ENCODE measurements at places on chromosomes 1 and 21.

DNA sequence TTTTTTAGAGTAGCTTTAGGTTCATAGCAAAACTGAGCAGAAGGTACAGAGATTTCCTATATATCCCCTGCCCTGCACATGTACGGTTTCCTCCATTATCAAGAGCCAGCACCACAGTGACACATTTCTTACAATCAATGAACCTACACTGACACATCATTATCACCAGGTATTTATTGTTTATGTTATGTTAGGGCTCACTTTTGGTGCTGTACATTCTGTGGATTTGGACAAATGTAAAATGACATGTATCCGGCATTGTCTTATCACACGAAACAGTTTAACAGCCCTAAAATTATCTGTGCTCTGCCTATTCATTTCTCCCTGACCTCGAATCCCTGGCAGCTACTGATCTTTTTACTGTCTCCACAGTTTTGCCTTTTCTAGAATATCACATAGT is 93.7 kb upstream of the DPH5 start:
- no peak for DNase-seq

GRCh38 chr1:210456731-210457255 is 128.1 kb downstream of the HHAT start:
- no peak for DNase-seq

DNA sequence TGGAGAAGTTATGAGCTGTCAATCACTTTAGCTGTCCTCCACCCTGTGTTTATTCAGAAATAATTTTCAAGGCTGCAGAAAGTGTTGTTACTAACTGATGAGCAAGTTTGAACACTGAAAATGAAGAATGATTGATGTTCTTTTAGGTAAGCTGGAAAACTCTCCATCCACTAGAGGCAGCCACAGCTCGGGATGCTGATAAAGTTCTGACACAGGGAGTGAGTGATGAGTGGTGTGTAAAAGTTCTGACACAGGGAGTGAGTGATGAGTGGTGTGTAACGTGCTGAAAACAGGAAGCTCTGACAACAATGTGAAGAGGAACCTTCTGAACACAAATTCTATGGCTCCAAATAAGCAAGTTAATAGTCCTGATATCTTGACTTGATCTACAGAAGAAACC is 197.5 kb upstream of the PTBP2 start:
- DNase-seq = no peak

DNA sequence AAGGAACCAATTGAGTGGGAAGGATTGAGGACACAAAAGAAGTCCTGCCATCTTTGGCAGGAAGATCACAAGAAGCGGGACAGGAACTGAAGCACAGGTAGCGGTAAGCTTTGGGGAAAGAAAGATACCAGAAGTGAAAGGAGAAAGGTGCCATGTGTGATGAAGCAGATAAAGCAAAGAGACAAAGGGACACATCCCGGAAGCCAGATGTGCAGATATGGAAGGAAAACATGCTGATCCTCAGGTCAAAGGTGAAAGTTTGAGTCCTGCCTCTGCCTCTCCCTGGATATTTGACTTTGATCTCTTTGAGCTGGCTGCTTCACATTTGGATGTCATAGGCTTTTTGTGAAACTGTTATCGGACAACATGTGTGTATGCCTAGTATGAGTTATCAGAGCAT is 34.0 kb downstream of the ACP6 start:
- DNase-seq = no peak

GRCh38 chr1:43396059-43396458 is 6.4 kb downstream of the SZT2 start:
- DNase-seq = no peak

DNA sequence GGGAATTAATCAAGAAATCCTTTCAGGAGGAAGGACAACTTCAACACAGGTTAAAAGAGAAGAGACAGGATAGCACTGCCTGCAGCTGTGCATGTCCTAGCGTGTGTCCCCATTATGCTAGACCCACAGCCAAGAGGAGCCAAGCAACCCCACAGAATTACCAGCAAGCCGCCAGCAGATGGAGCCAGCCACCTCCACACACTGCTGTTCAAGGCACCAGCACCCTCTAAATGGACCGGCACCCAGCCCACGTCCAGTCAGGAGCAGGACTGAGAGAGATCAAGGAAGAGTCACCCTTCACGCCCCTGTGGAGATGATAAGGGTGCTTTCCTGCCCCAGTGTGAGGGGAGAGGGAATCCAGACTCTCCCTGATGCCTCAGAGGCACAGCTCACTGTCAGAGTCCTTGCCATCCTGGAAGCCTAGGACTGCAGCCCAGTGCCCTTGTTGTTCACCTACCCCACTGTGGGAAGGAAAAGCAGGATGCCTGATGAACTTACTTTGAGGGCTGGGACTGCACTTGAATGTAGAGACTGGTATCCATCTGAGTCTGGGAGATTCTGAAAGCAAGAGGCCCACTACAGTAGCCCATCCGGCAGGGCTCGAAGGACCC is 37.1 kb upstream of the CTTNBP2NL start:
- peak; percentile 20 for DNase-seq

DNA sequence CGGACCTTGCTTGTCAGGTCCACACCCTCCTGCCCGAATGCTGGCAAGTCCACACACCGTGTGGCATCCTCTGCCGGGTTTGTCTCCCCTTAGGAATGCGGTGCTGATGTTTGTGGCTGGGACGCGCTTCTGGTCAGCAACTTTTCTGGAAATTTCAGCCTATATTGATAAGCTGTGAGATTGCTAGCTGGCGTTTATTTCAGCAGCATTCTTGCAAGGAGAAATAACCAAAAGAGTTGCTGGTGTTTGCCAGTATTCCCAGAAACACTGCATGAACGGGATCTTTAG is 601 bp downstream of the CEPT1 start:
- no peak for DNase-seq

- no peak for DNase-seq
Observed at GRCh38 chr1:30299393-30299792, 424.0 kb downstream of the MATN1 start.

GRCh38 chr1:46113948-46114347 is 18.5 kb downstream of the PIK3R3 start:
- no peak for DNase-seq

GRCh38 chr1:204265665-204266064 is 51.9 kb upstream of the GOLT1A start:
- DNase-seq = no peak

DNA sequence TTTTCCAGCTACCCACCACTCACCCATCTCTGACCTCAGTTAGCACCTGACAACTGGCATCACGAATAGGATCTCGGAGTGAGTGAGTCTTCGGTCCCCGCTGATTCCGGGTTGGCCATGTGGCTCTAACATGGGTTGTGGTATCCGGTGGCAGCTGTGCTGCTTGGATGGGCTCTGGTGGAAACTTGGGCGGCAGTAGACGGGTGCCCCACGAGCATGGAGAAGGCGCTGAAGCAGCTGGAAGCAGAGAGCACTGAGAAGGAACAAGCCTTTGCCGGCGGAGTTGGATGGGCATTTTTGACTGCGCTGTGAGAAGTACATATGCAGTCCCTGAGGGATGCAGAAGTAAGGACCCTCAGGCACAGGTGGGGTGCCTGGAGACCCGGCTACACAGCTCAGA is 1044.0 kb upstream of the ADGRL4 start:
- DNase-seq = no peak

- DNase-seq = no peak
Observed at GRCh38 chr1:157523774-157524493, 28.4 kb downstream of the FCRL5 start.

DNA sequence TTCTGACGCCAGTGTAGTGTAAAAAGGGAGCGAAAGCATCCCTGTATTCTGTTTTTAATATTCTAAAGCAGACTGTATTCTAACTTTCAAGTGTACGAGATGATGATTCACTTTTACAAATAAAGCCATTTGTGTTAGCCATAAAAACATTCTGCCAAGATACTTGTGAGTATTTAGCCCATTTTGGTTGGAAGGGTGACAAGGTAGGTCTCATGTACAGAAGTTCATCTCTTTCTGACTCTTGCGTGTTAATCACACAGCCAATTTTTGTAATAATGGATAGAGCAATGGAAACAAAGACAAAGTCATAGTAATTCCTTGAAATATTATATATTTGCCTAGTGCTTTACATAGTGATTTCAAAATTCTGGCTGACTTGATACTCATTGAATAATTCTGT is 125.3 kb upstream of the GREM2 start:
- no peak for DNase-seq

GRCh38 chr1:236144033-236144432 is 1.7 kb downstream of the GPR137B start:
- no peak for DNase-seq

DNA sequence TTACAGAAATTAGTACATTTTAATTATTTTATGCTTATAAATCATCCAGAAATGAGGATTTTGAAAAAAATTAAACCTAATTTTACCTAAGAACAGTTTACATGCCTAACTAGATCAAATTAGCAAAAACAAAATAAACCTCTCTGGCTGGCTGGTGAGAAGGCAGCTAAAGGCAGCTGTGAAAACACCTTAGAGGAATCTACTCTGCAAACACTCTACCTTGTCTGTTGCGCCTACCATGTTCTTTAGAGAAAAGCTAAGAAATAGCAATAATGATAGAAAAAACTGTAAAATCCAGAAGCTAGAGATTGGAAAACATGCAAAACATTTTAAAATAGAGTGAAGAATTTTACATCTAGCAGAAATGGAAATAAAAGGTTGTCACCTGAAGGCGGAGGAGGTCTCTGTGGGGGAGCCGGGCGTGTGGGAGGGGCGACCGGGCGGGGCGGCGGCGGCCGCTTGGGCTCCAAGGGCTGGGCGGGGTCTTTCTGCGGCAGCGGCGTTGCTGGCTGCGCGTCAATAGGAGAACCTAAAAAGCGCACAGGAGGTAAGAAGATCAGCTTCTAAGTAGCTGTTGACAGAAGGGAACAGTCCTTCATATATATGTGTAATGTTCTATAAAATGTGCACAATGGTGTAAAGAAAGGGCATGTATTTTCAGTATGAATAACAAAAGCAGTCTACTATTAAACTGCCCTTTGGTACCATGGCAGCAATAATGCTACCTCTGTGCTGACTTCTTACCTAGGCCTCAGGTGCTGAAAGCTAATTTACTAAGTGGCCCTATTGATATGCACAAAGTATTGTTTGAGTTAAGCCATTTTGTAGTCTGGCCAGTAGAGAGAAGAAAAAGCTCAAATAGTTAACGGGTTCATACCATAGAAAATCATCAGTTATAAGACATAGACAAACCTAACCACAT is 33.3 kb upstream of the CFAP298 start:
- DNase-seq = no peak

DNA sequence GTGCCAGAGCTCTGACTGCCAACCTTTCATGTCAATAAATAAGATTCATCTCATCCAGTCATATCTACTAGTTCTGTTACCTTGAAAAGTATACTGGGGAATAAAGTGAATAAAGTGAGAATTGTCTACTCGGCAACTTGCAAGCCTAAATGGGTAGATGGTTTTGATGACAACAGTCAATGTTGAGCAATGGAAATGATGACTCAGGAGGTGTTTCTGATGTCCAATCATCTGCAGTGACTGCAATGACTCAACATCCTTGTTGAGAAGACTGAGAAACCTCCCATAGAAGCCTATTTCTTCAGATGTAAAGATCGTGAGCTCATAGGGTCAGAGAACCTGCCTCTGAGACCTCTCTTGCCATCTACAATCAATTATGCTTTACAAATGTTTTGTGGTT is 276.4 kb downstream of the SPATA17 start:
- DNase-seq = no peak

All from GM12892 (cell line).